ENCODE measurements at places on chromosomes 2 and 18.

- no peak for DNase-seq
Measured at GRCh38 chr18:58668897-58669296, 2.4 kb upstream of the MALT1 start.

GRCh38 chr2:196149948-196150347, 21.4 kb downstream of the STK17B start:
- no peak for DNase-seq

DNA sequence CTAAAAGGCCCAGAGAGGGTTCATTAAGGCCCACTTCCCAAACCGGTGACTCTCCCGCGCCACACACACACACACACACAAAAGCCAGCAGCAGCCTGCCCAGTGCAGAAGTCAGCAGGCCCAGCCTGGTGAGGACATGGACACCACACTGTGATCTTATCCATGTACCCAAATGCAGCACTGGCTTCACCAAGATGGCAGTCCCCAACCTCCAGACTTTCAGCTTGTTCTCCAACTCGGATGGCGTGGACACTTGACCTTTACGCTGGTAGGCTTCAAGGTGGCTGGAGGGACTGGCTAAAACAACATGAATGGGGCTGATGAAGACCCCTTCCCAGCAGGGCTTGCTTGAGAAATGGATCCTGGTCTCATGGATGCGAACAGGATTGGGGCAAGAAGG, 50.4 kb downstream of the TNS1 start:
- DNase-seq, result no peak

DNA sequence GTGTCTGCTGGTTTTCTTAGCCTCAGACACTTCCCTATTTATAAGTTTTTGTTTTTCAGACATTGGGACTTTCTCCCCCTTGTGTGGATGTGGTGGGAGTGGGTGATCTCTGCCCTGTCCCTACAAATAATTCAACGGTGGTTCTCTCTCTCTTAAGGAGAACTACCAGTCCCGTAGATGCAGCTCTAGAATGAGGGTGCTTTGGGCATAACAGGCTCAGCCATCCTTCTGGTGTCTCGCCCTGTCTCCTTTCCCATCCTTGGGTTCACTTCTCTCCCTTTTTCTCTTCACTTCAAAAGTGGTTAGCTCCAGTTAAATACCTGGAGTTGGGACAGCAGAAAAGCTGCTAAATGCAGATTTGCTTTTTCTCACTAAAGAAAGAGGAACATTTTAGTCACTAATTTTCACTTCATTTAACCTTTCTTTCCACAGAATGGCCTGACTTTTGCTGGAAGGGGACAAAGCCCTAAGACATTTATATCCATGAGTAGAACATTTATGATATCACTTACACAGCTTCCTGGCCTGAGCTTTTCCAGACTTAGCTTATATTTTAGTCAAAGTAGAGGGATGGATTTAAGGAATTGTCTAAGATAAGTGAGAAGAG, 121.2 kb upstream of the CXCR4 start:
- DNase-seq, result peak; percentile 55

DNA sequence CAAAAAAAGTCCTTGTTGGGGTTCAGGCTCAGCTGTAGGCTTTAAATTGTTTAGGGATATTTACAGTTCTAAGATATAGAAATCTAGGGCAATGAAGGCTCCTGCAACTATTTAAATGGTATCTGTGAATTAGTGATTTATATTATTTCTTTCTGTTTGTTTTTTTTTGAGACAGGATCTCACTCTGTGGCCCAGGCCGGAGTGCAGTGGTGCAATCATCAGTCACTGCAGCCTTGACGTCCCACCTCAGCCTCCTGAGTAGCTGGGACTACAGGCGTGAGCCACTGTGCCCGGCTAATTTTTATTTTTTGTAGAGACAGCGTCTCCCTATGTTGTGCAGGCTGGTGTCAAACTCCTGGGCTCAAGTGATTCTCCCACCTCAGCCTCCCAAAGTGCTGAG, 32.3 kb upstream of the NDUFV2 start:
- no peak for DNase-seq

DNA sequence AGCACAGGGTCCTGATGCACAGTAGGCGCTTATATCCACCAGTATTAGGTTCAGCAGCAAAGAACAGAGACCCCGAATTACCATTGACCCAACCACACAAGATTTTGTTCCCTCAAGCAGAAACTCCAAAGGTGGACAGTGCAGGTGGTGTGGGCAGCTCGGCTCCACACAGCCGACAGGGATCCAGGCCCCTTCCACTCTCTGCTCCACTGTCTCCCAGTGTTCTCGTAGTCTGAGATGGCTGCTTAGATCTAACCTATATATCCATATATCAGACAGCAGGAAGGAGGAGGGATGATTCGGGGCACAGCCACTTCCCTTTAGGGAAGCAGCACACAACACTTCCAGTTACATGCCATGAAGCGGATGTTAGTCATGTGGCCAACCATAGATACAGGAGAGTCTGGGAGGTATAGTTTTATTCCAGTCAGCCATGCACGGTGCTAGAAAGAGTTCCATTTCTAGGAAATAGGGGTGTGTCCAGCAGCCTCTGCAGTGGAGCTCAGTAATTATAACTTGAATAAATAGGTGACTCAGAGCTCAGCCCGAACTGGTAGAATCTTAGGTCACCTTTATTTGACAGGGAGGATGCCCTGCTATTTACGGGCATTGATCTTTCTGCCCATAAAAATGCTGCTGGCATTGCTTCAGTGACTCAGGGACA, 158.9 kb downstream of the TWIST2 start:
- no peak for DNase-seq

- DNase-seq, result no peak
Measured at GRCh38 chr2:242051463-242051862, 181.9 kb downstream of the RTP5 start.

DNA sequence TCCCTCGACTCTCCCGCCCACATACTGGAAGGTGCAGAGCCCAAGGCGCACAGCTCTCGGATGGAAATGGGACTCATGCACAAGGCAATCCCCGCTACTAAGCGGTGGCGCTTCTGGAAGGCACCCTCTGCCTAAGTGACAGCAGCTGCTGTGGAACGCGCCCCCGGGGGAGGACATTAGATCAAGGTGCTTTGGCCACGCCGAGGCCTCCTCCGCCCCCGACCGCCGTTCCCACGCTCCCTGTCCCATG, 202 bp downstream of the MCEE start:
- no peak for DNase-seq

DNA sequence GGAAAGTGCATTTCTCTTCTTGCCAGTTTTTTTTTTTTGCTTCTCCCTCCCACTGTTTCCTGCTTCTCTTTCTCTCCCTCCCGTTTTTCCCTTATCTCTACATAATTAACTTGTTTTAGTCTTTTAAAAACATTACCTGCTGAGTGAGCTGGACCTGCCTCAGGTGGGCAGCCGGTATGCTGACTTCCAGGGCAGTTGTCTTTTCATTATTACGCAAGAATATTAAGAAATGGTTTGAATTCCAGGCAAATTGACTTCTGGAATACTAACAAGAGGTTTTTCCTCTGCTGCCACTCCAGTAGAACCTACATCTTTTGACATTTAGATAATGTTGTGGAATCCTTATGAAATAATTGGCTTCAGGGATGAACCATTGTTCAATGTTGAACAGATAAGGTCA, 161.8 kb downstream of the THSD7B start:
- no peak for DNase-seq

DNA sequence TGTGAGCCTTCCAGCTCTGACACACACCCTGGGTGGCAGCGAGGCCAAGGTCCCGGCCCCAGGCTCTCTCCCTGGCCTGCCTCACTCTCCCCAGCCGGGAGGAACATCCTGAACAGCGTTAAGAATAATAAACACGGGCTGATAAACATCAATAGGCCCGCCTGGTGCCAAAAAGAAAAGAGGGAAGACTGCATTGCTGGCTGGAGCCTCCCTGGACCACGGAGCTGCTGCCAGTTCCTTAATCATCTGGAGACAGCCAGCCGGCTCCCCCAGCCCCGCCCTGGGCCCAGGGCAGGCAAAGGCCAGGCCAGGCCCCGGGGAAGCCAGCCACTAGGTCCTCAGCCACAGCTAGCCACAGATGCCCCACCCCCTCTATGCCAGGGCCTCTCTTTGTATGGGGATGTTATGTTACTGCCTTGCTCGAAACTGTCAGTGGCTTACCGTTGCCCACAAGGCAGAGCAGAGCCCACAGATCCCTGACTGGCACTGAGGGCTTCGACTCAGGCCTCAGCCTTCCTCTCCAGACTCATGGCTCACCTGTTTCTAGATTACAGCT, 293.7 kb downstream of the DYSF start:
- no peak for DNase-seq

- DNase-seq, result no peak
Measured at GRCh38 chr2:2879781-2880180, 497.8 kb downstream of the EIPR1 start.

- DNase-seq, result no peak
Measured at GRCh38 chr2:43006834-43007543, 214.6 kb upstream of the HAAO start.

GRCh38 chr2:224952936-224953657, 89.2 kb downstream of the DOCK10 start:
- DNase-seq, result no peak

GRCh38 chr18:78587096-78587495, 392.5 kb upstream of the SALL3 start:
- DNase-seq, result peak; percentile 19

- no peak for DNase-seq
Measured at GRCh38 chr18:54558609-54559585, 32.1 kb upstream of the DYNAP start.

DNA sequence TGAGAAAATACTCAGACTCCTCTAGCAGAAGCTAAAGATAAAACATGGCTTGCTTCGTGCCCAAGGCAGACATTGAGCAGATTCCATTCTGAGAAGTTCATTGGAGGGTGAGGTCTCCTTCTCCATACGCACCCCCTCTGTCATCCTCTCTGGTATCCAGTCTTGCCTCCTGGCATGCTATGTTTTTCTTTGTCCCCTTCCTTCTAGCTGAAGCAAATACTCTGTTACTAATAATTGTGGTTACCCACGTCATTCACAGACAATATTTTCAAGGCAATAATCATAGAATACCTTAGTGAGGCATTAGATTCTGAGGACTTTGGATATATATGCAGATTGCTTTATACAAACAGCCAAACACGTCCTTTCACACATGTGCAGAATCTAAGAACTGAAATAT, 66.2 kb upstream of the KLF7 start:
- no peak for DNase-seq

DNA sequence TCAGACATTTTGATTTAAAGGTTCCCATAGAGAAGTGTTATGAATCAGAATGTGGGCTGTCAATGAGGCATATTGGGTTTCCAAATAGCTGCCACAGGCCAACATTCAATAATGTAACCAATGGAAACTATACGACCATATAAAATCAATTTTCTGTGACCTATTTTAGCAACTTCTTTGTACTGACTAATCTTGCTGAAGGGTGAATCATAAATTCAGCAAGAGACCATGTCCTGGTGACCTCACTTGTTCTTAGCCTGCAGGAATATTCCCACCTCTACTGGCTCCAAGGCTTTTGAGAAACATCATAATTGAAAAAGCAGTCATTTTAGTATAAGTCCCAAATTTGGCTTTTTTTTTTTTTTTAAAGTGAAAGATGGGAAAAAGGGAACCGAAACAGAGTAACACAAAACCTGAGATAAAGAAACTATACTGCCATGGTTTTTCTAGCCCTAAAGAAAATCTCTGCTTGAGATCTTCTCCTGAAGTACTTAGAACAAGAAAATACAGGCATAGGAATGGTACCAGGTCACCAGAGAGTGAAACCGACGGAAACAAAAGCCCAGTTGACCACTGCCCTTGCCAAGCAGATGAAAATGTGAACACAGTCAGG, 32.1 kb downstream of the PLEKHM3 start:
- DNase-seq, result no peak

GRCh38 chr2:203713381-203713780, 6.9 kb downstream of the CD28 start:
- DNase-seq, result no peak

GRCh38 chr18:2932247-2933181, 80.4 kb downstream of the LPIN2 start:
- DNase-seq, result no peak

DNA sequence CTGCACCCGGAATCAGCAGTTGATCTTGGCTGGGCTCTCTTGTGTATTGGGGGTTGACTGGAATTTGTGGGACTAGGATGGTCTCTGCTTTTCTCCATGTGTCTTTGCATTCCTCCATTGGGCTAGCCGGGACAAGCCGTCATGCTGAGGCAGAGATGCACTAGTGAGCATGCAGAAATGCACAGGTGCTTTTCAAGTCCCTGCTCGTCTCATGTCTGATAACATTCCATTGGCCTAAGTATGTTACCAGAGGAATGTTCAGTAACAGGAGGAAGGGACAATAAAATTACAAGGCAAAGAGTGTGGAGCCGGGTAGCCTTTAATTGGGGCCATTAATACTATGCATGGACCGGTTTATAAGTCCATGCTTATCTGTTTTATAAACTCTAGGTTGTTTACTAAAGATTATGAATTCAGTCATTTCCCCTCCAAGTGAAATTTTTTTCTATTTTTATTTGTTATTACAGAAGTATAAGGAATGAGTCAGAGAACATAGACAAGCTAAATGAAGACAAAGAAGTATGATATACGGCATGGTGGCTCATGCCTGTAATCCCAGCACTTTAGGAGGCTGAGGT, 24.4 kb upstream of the AAK1 start:
- DNase-seq, result no peak

DNA sequence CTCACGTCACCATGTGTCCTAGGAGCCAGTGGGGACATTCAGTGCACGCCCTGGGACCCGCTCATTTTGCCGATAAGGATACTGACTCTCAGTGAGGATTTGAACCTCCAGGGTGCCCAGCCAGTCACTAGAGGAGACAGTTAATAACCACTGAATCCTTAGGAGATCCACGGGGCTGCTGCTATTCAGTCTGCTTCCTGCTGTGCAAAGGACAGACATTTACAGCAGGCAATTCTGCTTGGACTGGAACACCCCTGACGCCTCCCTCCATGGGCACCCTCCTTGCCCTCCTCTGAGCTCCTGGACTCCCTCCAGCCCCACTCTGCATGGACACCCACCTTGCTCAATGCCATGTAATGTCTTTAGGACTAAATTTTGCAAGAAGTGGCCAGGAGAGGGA, 265.5 kb downstream of the EIPR1 start:
- DNase-seq, result no peak

- no peak for DNase-seq
Measured at GRCh38 chr2:56191617-56192016, 7.8 kb downstream of the CCDC85A start.

- no peak for DNase-seq
Measured at GRCh38 chr2:163877316-163877715, 141.5 kb upstream of the FIGN start.

DNA sequence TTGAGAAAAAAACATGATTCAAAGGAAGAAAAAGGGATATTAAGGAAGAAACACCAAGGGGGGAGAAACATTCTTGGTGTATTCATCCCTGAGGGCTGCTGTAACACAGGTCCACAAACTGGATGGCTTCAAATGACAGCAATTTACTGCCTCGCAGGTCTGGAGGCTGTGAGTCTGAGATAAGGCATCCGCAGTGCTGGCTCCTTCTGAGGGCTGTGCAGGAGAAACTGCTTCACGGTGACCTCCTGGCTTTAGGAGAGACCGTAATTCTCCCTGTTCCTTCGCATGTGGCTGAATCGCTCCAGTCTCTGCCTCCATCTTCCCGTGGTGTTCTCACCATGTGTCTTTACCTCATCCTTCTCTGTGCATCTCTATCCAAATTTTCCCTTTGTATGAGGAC, 490.7 kb downstream of the EIPR1 start:
- no peak for DNase-seq
